ENCODE measurements at places on chromosomes 11 and 22.

- no peak for DNase-seq
Observed at GRCh38 chr11:104370478-104370877, 206.5 kb upstream of the PDGFD start.

DNA sequence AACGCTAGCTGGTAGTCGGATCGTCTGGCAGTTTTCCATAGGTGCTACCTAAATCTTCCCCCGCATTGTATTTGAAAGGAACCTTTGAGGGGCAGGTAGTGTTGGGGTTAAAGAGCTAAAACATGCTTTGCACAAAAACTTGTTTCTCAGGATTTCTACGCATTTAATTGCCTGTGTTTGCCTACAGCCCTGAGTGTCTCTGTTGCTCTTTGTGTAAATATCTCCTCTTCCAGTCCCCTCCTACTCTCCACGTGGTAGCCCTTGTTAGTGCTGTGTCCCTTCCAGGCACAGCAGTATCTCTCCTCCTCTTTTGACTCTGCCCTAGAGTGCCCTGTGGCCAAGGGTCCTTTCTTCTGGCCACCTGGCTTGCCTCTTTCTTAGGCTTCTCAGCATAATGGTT, 81.7 kb downstream of the BARX2 start:
- no peak for DNase-seq

DNA sequence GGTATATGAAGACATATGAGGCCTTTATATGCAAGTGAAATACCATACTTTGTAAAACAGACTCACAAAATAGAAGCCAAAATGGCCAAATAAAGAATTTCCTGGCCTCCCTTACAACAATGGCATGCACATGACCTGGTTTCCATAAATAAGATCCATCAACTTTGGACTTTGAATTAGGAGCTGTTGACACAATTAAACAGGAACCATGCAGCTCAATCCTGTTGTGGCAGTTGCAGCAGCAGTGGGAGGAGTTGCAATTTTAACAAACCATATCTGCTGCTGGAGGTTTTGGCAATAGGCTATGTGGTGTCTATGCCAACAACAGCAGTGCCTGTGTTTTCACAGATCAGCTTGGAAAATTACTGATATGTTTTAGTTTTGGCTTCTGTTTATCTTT, 818.6 kb downstream of the FAM181B start:
- no peak for DNase-seq

DNA sequence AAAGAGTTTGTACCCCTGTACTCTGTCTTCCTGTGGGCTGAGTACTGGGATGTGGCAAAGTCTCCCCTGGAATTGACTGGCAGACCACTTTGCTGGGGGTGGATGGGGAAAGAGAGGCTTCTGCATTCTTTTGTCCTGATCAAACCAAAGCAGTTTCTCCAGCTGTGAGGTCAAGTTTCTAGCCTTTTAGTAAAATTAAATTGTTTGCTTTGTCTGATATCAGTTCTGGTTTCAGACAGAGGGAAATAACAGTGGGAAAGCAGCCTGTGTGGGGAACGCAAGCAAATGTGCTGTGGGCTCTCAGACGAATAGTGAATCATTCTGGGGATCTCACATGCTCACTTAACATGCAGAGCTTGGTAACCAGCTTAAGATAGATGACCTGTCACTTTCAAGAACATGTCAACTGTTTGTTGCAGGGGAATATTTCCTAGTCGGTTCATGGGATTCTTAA, 151.6 kb downstream of the FAT3 start:
- DNase-seq: no peak

- no peak for DNase-seq
Observed at GRCh38 chr22:35191412-35191811, 65.9 kb upstream of the HMGXB4 start.

DNA sequence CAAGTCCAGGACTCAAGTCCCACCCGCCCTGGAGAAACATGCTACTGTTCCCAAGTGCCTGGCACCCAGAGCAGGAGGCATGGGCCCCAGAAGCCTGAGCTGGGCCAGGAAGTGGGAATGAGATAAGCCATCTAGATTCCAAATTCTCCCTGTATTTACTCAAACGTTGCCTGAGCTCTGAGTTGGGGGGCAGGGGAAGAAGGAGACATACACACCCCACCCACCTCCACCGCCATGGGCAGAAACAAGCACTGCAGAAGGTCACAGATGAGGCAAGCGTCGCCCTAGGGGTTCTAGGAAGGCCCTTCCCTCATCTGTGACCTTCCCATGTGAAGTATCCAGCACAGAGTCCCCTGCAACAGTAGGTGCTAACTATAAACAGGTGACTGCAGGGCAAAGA, 54.0 kb downstream of the PLEKHA7 start:
- no peak for DNase-seq

GRCh38 chr11:130315354-130315970, 745 bp upstream of the ZBTB44 start:
- no peak for DNase-seq

DNA sequence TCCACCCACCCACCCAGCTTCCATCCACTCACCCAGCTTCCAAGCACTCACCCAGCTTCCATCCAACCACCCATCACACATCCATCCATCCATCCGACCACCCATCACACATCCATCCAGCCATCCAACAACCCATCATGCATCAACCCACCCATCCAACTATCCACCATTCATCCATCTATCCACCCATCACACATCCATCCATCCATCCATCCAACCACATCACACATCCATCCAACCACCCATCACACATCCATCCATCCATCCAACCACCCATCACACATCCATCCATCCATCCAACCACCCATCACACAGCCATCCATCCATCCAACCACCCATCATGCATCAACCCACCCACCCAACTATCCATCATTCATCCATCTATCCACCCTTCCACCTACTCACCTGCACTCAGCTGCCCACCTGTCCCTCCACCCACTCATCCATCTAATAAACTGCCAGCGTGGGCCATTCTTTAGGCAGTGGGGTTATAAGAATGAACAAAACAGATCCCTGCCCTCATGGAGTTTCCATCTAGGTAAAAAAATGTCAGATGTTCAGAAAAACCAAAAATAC, 88.2 kb downstream of the CELSR1 start:
- no peak for DNase-seq

GRCh38 chr22:41619979-41620588, 759 bp downstream of the DESI1 start:
- no peak for DNase-seq

GRCh38 chr11:36116161-36116560, 172.3 kb downstream of the LDLRAD3 start:
- no peak for DNase-seq

DNA sequence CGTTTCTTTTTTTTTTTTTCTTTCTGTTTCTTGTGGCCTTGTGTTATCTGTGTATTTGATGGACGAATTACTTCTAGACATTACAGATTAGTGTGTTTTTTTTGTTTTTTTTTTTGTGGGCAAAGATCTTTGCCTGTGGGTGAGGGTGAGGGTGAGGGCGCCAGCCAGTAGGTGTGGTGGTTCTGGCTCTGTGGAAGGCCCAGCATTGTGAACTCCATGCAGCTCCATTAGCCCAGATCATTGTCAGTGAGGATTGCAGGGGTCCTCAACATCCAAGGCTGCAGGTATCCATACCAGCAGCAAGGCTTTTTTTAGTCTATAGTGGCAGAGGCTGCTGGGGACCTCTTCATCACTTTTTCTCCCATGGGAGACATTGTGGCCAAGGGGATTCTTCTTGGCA, 13.7 kb downstream of the BIRC2 start:
- DNase-seq: no peak

DNA sequence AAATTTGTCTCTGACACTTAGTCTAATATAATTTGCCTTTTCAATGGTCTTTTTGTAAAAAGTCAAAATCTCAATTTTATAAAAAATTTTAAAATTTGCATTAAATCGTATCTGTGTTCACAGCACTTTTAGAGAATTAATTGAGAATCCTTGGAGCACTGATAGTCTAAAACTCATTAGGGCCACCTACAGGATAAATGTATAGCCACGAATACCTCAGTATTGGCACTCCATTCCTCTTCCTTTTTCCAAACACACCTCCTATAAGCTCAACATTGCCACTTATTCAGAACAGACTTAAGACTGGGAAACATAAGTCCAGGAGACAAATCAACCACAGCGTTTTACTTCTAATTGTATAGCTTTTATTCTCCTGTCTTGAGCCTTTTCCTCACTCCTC, 776.0 kb upstream of the ARHGAP42 start:
- DNase-seq: peak; percentile 9

- DNase-seq: no peak
Observed at GRCh38 chr11:63243533-63243932, at the start of gene SLC22A25. TSS of gene SLC22A25 (minus strand) at chr11:63243599. CDS start at chr11:63229652, 13,947 bp downstream.

DNA sequence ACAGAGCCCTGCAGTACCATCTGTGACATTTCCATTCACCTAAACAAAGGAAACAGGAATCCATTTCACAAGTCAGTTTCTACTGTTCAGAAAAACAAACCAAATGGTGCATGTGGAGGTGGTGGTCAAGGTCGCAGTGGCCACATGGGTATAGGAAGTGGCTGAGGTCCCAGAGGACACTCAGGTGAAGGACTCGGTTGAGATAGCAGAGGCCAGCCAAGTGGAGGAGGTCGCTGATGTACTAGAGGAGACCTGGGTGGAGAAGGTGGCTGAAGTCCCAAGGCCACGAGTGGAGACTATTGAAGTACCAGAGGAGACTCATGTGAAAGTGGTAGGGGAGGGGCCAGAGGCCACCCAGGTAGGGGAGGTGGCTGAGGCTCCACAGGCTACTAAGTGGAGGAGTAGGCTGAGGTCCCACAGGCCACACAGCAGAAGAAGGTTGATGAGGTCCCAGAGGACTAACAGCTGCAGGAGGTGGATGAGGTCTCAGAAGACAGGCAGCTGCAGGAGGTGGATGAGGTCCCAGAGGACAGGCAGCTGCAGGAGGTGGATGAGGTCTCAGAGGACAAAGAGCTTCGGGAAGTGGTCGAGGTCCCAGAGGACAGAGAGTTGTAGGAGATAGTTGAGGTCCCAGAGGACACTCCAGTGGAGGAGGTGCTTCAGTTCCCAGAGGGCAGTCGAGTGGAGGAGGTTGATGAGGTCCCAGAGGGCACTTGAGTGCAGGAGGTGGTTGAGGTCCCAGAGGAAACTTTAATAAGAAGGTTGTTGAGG, 40.2 kb downstream of the ZNF195 start:
- DNase-seq: no peak

DNA sequence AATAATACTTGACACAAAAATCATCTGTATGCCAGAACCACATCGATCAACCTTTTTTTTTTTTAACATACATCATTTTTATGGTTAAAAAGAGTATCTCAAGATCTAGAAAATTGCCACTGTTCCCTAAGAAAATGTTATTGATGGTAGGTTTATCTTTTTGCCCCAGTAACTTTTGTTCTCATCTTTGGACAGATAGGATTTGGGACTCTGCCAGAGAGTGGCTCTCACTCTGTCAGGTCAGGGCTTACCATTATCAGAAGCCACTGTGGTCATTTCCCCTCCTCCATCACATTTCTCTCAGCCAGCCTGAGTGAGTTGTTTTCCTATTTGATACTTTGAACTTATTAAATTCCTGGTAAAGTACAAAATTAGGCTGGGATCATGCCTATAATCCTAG, 47.9 kb upstream of the YWHAH start:
- no peak for DNase-seq

- no peak for DNase-seq
Observed at GRCh38 chr11:103274025-103274424, 164.8 kb downstream of the DYNC2H1 start.

- DNase-seq: no peak
Observed at GRCh38 chr11:123800036-123800435, 6.1 kb downstream of the OR6M1 start.

DNA sequence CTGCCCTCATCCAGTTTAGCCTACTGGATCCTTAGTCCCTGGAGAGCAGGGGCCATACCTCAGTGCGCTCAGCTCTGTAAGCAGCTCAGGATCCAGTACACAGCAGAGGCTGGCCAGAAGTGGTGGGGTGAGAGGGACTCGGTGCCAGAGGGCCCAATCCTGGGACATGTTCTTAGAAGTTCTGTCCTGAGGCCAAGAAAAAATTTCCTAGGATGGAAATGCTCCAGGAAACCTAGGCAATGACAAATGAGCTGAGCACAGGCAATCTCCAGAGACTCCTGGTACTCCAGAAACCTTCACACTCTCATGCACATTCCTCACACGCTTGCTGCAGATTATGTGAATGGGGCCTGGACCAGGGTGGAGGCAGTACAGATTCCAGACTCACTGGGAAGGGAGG, 89.6 kb downstream of the SERGEF start:
- no peak for DNase-seq

GRCh38 chr11:35548925-35549561, 23.6 kb upstream of the PAMR1 start:
- no peak for DNase-seq

GRCh38 chr11:71484248-71485062, 31.5 kb downstream of the NADSYN1 start:
- DNase-seq: no peak

DNA sequence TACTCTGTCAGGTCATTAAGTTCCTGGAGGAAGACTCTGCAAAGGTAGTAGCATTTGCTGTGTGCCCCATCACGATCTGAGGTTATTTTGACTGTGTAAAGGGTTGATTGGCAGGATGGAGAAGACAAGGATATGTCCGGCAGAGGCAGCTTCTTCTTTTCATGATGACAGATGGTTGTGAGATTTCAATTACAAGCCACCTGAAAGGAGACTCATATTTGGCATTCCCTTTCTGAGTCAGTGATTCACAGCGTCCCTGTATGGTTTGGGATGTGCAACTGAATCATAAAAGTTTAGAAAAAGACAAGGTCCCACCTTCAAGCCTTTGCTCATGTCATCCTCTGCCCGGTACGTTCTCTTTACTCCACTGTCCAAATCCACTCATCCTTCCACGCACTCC, 113.4 kb downstream of the MTNR1B start:
- DNase-seq: no peak

DNA sequence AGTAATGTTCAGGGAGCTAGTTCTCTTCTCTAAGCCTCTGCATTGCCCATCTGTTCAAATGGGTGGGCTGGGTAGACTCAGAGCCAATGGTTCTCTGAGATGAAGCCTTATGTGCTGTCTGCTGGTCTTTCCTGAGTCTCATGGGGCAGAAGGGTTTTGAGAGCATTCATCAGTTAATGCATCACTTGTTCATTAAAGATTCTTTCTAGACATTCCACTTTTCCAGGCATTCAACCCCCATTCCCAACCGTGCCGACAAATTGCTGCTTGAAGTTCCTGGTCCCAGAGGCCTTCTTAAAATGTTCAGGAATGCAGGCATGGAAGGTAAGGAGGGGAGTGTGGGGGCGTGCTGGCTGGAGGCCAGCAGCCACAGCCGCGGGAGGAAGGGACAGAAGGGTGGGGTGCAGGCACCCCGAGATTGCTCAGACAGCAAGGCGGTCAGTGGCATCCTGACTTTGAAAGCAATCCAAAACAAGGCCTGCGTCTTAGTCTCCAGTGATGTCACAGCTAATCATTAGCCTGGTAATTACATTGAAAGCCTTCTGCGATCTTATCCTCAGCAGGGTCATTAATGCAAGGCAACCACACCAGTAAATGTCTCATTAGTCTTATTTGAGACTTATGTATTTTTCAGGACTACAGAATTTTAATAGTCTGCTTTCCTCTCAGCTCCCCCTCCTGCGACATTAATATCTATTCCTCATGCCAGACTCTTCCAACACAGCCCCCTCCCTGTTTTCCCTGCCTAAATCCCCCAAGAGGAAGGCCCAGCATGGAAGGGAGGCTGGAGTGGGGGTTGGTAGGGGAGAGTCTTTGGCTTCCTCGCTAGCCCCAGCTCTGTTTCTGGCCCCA, 328.8 kb downstream of the MIAT start:
- no peak for DNase-seq
